ENCODE measurements at places on chromosomes 6 and 20.

GRCh38 chr6:157672726-157673412, 150.2 kb upstream of the SNX9 start:
- no peak for DNase-seq

DNA sequence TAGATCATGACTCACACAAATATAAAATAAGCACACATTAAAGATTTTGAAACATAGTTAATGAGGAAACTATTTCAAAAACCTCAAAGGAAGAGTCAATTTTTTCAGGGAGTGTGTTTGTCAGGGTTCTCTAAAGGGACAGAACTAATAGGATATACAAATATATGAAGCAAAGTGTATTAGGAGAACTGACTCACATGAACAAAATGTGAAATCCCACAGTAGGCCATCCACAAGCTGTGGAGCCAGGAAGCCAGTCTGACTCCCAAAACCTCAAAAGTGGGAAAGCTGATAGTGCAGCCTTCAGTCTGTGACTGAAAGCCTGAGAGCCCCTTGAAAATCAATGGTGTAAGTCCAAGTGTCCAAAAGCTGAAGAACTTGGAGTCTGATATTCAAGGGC, 898.0 kb upstream of the EYS start:
- no peak for DNase-seq

DNA sequence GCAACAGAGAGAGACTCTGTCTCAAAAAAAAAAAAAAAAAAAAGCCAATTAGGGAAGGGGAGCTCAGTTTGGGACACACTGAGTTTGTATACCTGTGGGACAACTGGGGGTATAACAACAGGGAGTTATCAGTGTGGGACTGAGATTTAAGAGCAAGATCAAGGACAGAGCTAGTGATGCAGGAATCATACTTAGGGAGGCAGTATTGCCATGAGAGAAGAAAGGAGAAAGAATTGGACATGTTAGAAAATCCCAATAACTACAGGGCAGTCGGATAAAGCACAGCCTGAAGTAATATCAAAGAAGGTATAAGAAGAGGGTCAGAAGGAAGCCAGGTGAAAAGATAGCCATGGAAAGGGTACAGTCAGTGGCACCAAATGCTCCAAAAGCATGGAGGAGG, 121.2 kb downstream of the PTPRT start:
- DNase-seq, result no peak

- DNase-seq, result no peak
Measured at GRCh38 chr6:108295676-108296075, 822 bp downstream of the AFG1L start.

GRCh38 chr20:63940071-63940471, 16.1 kb downstream of the UCKL1 start:
- no peak for DNase-seq

DNA sequence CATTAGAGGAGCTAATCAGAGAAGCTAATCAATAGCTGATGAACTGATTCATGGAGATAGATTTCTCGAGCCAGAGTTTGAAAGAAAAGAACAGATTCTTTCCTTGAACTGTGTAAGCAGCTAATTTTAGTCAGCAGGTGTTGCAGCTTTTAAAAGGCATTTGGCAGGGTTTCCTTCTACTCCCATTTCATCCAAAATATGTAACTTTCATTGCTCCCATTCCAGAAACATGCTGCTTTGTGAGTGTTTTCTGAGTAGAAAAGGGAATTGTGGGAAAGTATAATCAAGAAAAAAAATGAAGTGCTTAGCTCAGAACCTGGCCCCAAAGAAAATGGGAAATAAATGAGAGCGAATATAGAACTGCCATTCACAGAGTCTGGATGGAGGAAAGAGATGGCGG, 20.8 kb downstream of the SLC35F1 start:
- DNase-seq, result no peak

All from anterior cingulate cortex (tissue), 58 donors.